Pancreas (tissue), 10 donors: ENCODE measurements at places on chromosomes 12 and 14. TPM values are rescaled to one million over a fixed set of nuclear protein-coding genes. Genes with fewer than 3 reads are reported as not detected.

DNA sequence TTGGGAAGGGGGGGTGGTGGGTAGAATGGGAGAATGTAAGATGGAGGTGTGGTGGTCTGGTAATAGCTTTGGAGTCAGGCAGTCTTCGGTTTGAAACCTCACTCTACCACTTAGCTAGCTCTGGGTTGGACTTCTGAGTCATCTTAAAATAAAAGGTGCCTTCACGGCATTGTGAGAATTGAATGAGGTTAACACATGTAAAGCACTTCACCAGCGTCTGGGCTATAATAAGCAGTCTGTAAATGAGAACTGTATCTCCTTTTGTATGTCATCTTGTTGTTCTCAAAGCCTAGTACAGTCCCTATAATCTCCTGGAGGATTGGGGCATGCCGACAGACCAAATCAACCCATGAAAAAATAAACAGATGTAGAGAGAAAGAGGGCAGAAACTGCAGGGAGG, 11.2 kb downstream of the C2CD5 start:
- DNase-seq: no peak

DNA sequence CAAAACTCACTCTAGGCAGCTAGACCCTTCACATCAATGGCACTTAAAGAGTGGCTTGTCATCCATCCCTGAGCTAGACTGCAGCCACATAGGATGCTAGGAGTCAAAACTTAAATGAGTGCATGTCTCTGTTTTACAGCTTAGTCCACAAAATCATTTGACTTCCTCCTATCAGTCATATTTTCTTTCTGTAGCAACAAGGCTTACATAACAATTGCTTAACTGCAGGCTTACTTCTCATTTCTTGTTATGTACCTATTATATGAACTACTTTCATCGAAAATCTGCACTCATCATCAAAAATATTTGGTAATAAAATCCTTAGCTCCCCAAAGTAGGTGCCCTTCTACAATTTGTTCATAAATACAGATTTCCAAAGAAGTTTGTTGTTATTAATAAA, 30.1 kb downstream of the CLEC1A start:
- no peak for DNase-seq

DNA sequence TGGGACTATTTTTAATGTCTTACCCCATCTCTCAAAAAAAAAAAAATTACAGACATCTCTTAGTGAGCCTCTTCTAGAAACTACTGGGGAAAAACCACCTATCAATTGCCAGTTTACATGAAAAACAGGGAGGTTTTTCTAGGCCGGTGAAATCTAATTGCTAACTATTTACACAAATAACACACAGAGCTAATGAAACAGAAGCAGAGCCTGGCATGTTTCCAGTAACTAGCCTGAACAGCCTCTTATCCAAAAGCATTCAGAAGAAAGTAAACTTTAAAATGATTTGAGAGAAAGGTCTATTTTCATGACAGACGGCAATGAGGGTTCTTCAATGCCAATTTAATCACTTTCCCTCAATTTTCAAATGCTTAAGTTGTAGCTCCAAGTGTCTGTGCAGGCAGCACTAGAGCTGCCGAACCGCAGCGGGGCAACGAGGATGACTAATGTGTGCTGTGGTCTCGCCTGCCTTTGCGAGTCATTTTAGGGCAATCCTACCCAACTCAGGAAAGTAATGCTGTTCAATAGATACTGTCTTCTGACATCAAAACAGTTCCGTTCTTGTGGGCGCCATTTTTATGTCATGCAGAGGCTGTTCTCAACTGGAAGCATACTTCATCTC, 84.6 kb downstream of the SETD3 start:
- no peak for DNase-seq

GPR68 gene
- 0.09 TPM for total RNA-seq

PPP4R4 gene
- 0.79 TPM for total RNA-seq
